ENCODE measurements at places on chromosomes 1 and 21. TPM values are rescaled to one million over a fixed set of nuclear protein-coding genes. Genes with fewer than 3 reads are reported as not detected.

Gene PPIAL4G
- not detected for total RNA-seq

Gene ERG
- 65.4 TPM for total RNA-seq

Gene HSD3B2
- total RNA-seq, result not detected

Gene PTGS2
- 4.6 TPM for total RNA-seq

Gene LCE3A
- total RNA-seq, result not detected

Gene GJA5
- total RNA-seq, result 0.59 TPM

Gene PRKCZ
- total RNA-seq, result 3.7 TPM

Gene PODN
- not detected for total RNA-seq

Gene SMIM1
- total RNA-seq, result not detected

Gene OR2T35
- not detected for total RNA-seq

Gene CLCA1
- total RNA-seq, result not detected

Gene DYNLT4
- not detected for total RNA-seq

Gene PLPPR4
- total RNA-seq, result not detected

Gene CCDC30
- 0.20 TPM for total RNA-seq

Gene SESN2
- 15.0 TPM for total RNA-seq

Gene WNT9A
- total RNA-seq, result 0.20 TPM

Gene PGLYRP3
- not detected for total RNA-seq

Gene TESK2
- 2.6 TPM for total RNA-seq

Gene IFI44
- total RNA-seq, result 62.4 TPM

Gene LENEP
- not detected for total RNA-seq

Gene KAZN
- 3.2 TPM for total RNA-seq

Gene OR2L13
- total RNA-seq, result not detected

Gene LIN28A
- total RNA-seq, result not detected

Gene AMIGO1
- 0.44 TPM for total RNA-seq

Gene ZNF683
- total RNA-seq, result not detected
